Renal cortex interstitium (tissue), 15 donors: ENCODE measurements at places on chromosomes 2 and 18. TPM values are rescaled to one million over a fixed set of nuclear protein-coding genes. Genes with fewer than 3 reads are reported as not detected.

- no peak for DNase-seq
Measured at GRCh38 chr2:66490588-66491001, 55.7 kb downstream of the MEIS1 start.

GRCh38 chr2:38446906-38447561 is 70.0 kb upstream of the ATL2 start:
- no peak for DNase-seq

- no peak for DNase-seq
Measured at GRCh38 chr2:44946372-44947027, 5.0 kb downstream of the SIX3 start.

DNA sequence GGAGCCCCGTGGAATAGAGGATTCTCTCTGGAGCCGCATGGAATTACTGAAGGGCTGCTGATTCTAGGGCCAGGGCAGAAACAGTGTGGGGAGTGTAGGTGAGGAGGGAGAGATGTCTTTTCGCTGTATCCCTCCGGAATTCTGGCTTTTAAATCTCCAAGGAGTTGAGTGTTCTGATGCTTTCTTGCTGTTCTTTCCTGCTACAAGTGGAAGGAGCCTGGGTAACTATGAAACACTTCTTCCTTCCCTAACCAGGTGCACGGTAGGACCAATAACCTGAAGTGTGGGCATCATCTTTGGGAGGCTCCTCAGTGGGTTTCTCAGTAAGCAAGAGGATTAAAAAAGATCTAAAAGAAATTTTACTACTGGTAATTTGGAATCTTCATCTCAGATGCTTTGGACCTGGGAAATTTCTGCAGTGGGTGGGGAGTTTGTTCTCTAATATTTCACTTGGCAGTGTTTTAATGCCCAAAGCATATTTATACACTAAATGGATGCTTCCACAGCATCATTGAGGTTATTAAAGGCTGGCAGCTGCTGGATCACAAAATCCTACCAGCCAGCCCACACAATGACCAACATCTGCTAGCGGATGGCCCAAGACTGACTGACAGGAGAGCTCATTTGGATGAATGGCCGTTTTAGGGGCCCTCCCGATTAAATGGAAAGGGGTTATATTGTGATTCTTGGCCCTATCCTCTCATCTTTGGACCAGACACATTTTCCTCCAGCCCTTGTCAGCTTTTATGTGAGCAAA is 2.1 kb downstream of the EML6 start:
- no peak for DNase-seq

The PLB1 gene
- 1.4 TPM for polyA plus RNA-seq

The KCNG2 gene
- polyA plus RNA-seq = not detected

The KLHL41 gene
- 1.5 TPM for polyA plus RNA-seq

The IL36G gene
- polyA plus RNA-seq = not detected
